ENCODE measurements at places on chromosomes 11 and 22.

DNA sequence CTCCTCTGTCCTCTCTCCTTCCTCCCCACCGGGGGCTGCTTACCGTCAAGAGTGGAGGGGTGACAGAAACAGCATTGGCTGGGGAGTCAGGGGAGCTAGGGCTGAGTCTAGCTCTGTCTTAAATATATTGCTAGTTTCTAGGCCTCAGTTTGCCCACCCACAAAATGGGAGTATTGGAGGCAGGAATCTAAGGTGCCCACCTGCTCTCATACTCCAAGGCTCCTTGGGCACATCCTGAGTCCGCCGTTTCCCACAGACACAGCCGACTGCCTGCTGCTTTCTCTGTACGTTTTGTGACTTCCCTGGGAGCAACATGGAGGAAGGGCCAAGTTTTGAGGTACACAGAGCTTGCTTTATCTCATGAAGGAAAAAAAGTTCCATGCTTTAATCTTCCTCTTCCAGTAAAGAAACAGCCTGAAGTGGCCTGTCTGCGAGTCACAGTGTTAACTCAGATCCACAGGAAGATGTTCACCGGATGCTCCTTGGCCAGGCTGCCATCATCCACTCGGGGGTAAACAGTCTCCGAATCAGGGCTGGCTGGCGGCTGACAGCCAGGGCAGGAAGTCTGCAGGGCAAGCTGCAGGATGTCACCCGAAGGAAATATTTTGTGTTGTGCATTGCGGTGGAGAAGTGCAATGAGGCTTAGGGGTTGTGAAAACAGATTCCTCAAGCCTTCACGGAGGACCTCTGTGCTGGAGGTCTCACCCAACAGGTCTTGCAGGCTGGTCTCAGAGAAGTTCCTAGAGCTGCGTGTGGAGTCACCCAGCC, 11.0 kb upstream of the CERK start:
- peak; percentile 60 for DNase-seq

GRCh38 chr22:48972979-48973693, 854.5 kb downstream of the BRD1 start:
- DNase-seq = no peak

GRCh38 chr22:36259615-36260300, 6.8 kb downstream of the APOL1 start:
- DNase-seq = no peak

DNA sequence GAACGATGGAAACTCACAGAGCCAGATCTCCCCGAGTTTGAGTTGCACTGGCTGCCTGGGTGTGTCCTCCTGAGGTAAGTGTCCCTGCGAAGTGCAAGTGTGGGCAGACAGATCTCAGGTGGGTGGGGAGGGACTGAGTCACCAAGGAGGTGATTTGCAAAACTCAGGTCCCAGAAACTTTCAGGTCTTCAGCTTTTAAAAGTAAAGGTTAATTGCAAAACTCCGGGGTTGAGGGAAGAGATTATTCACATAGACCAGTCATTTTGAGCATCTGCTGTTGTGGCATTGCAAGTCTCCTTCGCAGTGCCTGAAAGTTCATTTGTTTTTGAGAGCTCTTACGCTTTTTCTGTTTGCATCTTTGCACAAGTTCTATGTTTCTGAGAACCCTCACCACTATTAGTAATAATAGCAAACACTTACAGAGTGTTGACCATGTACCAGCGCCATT, 7.1 kb downstream of the CD44 start:
- DNase-seq = peak; percentile 82

DNA sequence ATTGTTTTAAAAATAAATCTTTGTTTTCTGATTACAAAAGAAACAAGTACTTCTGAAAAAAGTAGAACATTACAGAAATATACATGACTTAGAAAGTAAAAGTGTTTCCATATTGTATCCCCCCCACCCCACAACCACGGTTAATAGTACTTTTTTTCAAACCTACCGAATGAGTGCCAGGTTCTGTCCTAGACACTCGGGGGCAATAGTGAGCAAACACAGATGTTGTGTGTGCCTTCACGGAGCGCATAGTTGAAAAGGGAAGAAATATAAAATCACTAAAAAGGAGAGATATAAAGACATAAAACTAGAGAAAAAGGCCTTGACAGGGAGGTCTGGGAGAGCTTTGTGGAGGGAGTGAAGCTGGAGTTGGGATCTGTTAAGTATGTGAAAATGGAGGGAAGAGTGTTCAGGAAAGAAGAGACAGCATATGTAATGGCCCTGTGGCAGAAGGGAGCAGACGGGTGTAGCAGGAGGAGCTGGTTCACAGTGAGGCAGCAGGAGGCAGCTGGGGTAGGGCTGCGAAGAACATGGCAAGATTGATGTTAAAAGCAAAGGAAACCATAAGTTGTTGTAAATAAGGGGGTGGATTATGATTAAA, 42.1 kb upstream of the ALX4 start:
- no peak for DNase-seq

DNA sequence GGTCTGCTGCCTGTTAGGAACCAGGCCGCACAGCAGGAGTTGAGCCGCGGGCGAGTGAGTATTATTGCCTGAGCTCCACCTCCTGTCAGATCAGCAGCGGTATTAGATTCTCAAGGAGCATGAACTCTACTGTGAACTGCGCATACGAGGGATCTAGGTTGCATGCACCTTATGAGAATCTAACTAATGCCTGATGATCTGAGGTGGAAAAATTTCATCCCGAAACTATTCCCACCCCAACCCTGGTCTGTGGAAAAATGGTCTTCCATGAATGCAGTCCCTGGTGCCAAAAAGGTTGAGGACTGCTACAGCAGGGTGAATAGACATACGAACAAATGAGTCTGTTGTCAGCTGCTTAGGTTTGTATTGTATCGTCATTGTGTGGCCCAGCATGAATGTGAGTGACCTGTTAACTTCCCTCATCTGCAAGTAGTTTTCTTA, 29.8 kb downstream of the RNF141 start:
- no peak for DNase-seq

- DNase-seq = no peak
Observed at GRCh38 chr11:11414996-11415395, 61.9 kb upstream of the CSNK2A3 start.

- DNase-seq = no peak
Observed at GRCh38 chr22:46996595-46997310, 234.3 kb downstream of the TBC1D22A start.

GRCh38 chr11:70952191-70952590, 300.2 kb downstream of the SHANK2 start:
- DNase-seq = no peak

GRCh38 chr11:74010306-74011300, 1.7 kb upstream of the UCP3 start:
- no peak for DNase-seq

DNA sequence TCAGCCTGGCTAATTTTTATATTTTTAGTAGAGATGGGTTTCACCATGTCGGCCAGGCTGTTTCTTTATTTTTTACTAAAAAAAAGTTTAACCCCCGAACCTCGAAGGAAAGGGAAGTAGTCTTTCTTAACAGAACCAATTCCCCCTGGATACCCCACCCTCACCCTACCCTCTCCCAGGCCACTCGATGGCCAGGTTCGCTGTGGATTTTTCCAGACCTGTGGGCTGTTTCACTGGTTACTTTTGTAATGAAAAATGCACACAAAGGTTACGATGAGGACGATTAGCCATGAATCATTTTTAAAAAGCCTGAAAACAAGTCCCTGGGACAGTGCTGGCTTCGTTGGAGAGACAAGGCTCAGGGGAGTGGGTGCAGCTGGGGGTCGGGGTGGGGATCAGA, 2.5 kb downstream of the TSPO start:
- no peak for DNase-seq

DNA sequence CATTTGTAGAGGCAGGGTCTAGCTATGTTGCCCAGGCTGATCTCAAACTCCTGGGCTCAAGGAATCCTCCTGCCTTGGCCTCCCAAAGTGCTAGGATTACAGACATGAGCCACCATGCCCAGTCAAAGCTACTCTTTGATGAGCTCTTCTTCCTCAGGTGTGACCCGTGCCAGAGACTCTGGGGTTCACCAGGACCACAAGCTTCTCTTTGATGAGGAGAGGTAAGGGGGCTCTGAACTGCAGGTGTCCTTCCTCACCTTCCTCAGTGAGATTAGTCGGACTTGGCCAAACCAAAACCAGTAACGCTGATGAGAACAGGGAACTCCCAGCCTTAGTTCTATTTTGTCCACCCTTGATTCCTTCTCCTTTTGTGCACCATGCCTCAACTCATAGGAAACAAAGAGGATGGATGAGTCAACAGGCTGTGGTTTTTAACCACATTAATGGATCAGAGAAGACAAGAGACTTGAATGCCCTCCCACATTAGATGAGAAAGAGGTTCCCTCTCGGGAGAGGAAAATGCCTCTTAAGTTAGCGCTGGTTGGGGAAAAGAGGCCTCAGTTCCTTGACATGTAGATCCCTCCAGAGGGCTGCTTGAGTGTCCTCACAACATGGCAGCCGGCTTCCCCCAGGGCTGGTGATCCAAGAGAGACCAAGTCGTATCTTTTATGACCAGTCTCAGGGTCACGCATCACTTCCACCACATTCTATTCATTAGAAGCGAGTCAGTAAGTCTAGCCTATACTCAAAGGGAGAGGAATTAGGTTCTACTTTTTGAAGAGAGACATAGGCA, 25.7 kb upstream of the CTR9 start:
- peak; percentile 56 for DNase-seq

DNA sequence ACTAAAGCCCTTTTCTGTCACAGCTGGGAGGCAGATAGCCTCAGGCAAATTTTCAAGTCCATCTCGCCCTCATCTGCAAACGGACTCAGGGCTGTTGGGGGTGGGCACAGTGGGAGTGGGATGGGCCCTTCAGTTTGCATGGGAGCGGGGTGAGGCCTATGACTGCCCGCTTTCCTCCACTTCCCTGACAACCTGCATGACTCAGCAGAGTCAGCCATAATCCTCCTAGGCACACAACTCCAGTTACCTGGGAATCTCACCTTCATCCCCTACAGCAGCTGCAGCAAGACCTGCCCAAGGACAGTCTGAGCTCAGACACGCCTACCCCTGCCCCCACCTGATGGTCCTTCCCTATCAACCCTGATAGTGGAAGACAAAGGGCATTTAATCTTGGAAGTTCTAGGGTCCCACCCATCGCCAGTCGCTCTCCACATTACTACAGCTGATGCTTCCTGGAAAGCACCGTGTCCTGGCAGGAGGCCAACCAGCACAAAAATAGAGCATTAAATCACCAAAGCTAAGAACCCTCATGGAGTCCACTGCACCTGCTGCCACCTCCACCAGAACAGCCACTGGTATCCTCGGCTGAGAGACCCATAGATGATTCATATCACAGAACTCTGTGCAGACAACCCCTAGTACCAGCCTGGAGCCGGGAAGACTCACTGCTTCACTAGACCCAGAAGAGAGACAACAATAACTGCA, 319.3 kb downstream of the DCDC1 start:
- no peak for DNase-seq

- DNase-seq = no peak
Observed at GRCh38 chr11:2903672-2904011, 18.1 kb upstream of the CDKN1C start.

- DNase-seq = no peak
Observed at GRCh38 chr11:35974882-35975589, 31.2 kb downstream of the LDLRAD3 start.

DNA sequence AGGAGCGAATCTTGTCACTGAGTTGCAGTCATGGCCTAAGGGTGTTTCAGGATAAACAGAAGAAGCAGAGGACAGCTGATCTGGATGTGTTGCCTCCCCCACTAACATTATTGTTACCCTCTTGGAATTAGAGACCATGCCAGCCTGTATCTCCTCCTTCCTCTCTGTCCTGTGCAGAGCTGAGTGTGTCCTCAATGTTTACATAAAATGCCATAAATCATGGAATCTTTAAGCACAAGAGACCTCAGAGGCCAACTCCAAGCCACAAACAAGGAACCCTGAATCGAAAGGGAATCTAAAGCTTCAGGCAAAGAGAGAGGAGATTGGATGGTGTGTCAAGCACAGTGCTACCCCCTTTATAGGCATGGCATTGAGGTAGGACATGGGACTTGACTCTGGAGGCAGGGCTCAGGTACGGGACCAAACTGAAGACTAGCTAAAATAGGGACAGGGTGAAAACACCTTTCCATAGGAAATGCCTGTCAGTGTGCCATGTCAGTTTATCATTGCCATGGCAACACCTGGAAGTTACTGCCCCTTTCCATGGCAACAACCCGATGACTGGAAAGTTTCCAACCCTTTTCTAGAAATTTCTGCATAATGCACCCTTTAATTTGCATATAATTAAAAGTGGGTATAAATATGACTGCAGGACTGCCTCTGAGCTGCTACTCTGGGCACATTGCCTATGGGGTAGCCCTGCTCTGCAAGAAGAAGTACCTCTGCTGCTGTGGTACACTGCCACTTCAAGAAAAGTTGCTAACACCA, 489.7 kb downstream of the MIAT start:
- no peak for DNase-seq

GRCh38 chr11:78453140-78453935, 35.7 kb upstream of the GAB2 start:
- DNase-seq = no peak

- DNase-seq = no peak
Observed at GRCh38 chr11:130403967-130404366, 24.4 kb downstream of the ADAMTS8 start.

- peak; percentile 73 for DNase-seq
Observed at GRCh38 chr11:1336836-1337646, 27.6 kb upstream of the TOLLIP start.

GRCh38 chr22:23237201-23237798, 57.0 kb downstream of the BCR start:
- no peak for DNase-seq

- no peak for DNase-seq
Observed at GRCh38 chr11:57230791-57231538, 6.1 kb downstream of the APLNR start.

GRCh38 chr22:25563761-25564319, 635 bp upstream of the GRK3 start:
- DNase-seq = peak; percentile 35

DNA sequence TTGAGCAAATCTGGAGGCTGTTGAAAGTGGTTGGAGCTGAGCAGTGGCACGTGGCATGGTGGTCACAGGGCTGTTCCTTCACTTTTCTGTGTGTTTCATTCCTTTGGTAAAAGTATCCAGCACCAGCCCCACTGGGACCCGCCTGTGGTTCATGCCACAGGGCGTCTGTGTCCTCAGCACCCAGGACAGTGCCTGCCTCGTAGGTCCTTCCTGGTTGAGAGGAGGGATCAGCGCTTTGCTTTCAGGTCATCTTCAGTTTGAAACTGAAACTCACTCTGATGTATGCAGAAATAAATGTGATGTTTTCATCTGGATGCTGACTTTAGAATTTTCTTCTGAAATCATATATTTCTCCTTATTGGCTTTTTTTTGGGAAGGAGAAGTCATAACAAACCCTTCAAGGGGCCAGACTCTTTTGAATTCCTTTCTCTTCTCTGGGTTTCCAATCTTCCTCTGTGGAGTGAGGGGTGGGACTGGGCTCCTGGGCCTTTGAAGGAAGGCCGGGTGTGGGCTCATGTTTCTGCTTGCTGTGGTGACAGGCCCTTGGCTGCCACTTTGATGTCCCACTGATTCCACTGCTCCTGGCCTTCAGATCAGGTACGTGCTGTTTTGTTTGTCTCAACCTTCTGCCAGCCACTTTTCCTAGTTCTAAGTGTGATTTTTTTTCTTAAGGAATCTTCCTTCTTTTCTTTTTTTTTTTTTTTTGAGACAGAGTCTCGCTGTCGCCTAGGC, 26.2 kb downstream of the TBC1D22A start:
- DNase-seq = no peak

Data from activated T-cell treated with anti-CD3 and anti-CD28 coated beads, Interleukin-2, amount 50 U/mL, for 24 hours (primary cell).